ENCODE measurements at places on chromosomes 5 and 9.

DNA sequence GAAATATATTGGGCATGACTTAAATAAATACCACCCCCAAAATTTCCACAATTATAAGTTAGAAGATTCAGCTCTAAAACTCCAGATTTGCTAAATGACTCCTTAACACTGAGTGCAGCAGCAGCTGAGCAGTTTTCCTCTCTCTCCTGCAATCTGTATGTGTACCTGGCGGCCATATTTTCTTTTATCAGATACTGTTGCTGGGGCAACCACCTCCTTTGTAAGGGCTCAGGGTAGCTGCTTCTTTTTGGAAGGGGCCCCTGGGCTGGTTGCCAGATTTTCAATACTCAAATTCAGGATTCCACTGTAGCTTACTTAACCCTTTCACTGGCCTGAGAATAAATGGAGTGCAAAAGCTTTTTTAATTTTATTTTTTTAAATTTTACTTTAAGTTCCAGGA is 197.0 kb downstream of the TAF11L14 start:
- no peak for DNase-seq

DNA sequence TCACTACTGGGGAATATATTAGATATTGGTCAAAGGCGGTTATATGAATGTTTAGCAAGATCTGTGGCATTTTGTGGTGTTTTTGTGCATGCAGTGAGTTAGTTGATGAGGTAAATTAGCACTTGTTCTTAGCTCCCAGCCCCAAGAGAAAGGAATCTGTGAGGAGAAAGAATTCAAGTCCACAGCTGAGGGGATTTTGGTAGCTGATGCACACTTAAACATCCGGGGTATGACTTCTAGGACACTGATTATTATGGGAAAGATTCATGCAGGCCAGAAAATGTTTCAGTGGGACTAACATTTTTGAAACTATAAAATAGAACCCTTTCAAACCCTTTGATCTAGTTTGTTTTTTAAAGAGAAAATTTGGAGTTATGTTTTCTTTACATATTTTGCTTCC is 118.2 kb upstream of the RPS23 start:
- no peak for DNase-seq

GRCh38 chr9:14936491-14936890 is 26.3 kb upstream of the FREM1 start:
- no peak for DNase-seq

DNA sequence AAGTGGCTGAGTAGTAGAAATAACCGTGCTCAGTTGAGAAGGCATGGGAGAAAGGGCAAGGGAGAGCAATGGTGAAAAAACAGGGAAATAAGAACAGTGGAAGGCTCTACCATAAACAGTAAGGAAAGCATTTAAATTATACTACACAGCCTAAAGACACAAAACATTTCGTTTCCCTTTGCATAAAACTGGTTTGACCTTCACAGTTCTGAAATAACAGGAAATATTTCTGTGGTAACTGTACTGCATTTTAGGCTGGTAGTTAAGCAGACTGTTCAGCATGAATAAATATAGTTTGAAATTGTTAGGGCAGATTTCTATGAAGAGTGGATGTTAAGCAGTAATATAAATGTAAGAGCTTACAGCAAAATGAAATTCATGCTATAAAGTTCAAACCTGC is 147.5 kb downstream of the CSNK1G3 start:
- no peak for DNase-seq

DNA sequence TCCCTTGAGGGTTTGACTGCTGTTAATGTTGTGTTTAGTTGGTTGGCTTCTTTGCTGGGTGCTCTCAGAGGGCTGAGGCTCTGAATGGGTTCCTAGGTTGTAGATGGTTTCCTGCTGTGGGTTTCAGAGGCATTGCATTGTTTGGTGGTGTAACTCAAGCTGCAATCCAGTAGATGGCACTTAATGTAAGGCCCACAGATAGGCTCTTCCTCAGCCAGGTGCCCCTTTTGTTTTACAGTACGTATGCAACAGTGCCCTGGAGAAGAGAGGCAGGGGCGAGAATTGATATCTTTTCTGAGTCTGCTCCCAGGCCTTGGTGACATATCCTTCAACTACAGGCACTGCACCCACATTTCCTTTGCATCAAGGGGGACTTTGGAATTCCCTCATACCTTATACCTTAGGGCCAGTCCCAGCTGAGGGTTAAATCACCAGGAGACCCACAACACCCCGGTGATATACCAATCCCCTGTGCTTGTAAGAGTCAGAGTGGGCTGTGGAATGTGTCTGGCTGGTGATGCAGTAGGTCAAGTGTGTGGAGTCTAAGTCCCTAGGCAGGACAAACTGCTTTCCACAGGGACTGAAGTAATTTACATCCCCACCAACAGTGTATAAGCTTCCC is 7.0 kb upstream of the UGT3A2 start:
- DNase-seq, result no peak

DNA sequence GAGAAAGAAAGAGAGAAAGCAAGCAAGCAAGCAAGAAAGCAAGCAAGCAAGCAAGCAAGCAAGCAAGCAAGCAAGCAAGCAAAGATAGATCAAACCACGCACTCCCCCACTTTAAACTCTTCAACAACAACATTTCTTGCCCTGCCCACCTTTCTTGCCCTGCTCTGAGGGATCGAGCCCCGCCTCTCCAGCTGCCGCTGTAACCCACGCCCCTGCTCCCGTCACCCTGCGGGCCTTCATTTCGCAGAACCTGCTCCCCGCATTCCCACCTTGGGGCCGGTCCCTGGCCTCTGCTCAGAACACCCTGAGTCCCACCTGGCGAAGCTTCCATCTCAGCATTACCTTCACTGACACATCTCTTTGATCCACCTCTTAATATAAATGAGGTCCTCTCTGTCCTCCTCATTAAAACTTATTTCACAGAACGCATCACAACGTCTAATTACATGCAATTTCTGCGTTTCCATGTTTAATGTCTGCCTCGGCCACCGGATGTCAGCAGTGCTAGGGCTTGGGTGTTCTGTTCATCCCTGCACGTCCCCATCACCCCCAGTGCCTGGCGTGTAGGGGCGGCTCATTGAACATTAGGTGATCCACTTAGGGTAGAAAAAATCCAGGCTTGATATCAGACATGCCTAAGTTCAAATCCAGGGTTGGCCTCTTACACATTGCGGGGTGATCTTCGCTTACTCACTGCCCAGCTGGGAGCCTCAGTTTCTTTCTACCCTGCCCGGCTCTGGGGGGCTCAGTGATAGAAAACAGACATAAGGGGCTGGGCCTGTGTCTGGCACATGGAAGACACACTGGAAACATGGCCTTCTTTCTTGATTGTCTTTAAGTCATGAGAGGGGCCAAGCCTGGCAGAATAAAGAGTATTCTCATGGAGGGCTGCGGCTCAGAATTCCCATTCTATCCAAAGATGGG is 187.6 kb downstream of the DAB2IP start:
- no peak for DNase-seq

DNA sequence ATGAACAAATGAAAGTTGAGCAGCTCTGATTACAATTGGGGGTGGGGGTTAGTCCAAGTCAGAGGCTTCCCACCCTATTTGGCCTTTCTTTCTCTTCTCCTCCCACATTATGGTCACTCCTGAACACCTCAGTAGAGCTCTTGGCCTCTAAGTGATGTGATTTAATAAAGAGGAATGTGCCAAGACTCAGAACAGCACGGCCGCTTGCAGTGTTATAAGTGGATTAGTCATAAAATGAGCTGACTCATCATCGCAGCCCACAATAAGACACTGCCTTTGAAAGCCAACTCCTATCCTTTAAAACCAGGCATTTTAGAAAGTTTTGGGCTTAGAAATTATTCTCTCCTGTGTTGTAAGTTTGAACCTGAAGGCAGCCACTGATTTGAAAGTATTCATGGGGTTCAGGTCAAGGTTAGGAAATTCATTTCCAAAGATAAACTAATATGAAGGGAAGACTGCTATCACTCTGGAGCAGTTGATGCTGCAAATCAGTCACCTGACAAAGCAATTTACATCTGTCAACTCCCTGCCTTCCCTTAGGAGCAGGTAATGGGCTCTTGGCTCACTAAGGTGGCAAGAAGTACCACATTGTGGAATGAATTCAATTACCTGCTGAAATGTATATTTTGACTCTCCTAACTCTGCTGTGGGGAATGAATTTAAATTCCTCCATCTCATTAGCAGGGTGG is 283.6 kb upstream of the NMUR2 start:
- DNase-seq, result peak; percentile 2

DNA sequence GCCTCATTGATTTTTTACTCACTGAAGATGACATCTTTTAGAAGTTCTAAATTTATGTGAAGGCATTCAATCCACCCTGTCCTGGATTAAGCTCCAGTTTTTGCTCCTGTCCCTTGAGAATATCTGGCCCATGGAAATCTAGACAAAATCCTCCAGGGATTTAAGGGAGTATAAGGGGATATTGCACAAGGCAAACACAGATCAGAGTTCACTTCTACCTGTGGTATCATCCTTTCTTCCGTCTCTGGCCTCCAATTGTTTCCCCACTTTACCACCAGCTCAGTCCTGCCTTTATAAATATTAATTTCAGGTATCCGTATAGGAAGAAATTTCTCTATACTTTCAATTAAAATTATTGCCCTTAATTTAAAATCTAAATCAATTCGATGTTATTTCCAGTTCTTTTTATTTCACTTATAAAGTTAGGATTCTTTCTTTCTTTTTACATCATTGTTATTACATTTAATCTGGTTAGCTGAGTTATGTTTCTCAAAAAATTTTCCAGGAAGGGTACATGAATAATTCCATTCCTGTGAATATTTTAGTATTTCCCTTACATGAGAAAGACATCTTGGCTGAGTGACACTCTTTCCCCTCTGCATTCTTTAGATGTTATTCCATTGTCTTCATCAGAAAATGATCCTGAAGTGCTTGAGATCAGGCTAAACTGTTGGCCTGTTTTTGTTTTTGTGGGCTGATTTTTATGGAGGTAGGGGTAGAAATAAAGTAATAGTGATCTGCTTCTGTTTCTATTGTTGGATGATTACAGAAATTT is 194.3 kb upstream of the MAP3K1 start:
- DNase-seq, result no peak

DNA sequence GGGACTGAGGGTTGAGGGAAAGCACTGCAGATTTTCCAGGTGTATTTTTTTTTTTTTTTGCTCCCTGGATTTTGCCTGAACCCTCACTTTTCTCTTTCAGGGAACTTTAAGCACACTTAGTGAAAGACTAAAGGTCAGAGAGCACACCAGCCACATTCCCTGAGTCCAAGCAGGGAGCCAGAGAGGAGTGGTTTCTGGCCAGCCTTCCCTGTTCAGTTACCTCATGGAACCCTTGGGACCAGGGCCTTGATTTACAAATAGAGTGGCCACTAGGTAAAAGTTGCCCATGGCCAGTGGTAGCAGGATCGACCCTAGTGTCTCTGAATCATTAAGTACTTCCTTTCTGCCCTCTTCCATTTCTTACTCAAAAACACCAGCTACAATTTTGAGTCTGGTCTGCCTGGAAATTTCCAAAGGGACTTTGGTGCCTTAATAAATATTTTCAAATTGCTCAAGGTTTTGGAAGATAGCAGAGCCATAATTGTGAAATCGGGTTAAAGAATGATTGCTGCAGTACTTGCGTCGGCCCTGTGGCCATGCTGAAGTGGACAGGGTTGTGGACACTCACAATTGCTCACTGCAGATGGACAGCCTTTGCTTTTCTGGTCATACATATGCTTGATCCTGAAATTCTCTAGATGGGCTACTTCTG is 14.5 kb downstream of the PALM2AKAP2 start:
- DNase-seq, result no peak

GRCh38 chr5:143913008-143913752 is 101.2 kb downstream of the HMHB1 start:
- no peak for DNase-seq

DNA sequence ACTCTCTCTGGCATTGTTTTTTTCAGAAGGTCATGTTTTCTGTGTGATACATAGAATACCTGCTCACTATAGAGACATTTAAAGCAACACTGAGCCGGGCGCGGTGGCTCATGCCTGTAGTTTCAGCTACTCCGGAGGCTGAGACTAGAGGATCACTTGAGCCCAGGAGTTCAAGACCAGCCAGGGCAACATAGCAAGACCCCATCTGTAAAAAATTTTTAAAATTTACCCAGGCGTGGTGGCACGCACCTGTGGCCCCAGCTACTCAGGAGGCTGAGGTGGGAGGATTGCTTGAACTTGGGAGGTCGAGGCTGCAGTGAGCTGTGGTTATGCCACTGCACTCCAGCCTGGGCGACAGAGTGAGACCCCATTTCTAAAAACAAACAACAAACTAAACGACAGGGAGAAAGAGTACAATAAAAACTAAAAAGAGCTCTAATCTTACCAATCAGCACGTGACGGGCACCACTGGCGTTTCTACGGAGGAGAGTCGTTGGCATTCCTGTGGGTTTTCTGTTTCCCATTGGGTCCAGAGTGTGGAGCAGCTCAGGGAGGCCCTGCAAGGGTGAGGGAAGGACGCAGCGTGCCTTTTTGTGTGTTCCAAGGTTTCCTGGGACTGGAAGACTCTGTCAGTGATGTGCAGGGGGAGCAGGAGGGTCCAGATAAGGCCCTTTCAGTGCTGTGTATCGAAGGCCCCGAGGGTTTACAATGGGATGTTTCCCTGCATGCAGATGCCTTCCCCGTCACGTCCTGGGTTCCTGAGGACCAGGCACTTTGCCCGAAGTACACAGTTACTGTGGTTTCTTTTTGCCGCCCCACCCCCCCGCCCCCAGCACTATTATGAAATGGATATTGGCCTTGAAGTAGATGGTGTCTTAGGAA is 7.2 kb upstream of the RNU6ATAC start:
- DNase-seq, result no peak

GRCh38 chr9:2346277-2346913 is 275.2 kb upstream of the VLDLR start:
- DNase-seq, result no peak

- DNase-seq, result no peak
Measured at GRCh38 chr5:17022296-17022695, 86.2 kb upstream of the MYO10 start.

DNA sequence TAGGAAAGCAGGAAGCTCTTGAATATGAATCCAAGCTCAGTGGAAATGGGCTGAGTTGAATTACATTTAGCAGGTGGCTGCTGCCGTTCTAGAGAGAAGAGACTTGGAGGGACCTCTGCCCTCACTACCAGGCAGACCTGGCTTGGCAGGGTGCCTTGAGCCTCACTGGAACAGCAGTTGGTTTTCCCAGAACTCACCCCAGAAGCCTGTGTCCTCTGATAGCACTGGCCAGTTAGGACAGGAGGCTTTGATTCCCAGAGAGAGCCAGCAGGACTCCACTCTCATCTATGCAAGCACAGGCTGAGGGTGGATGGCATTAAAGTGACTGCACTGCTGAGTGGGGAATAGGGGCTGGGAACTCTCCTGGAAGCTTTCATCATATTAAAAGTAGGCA is 54.8 kb downstream of the PWWP2A start:
- no peak for DNase-seq

Measured in COLO829 (cell line).